ENCODE measurements at places on chromosomes 5 and 9. TPM values are rescaled to one million over a fixed set of nuclear protein-coding genes. Genes with fewer than 3 reads are reported as not detected.
A peak's percentile ranks its signal among the peaks of the same experiment; 100 is the strongest.

GRCh38 chr5:91607675-91608074, 224.6 kb upstream of the ARRDC3 start:
- H3K27me3 ChIP-seq: no peaks in the 10 kb centered on the region
- no peak for DNase-seq
- no peaks in the 10 kb centered on the region for H3K36me3 ChIP-seq
- H3K4me1 ChIP-seq: no peaks in the 10 kb centered on the region

DNA sequence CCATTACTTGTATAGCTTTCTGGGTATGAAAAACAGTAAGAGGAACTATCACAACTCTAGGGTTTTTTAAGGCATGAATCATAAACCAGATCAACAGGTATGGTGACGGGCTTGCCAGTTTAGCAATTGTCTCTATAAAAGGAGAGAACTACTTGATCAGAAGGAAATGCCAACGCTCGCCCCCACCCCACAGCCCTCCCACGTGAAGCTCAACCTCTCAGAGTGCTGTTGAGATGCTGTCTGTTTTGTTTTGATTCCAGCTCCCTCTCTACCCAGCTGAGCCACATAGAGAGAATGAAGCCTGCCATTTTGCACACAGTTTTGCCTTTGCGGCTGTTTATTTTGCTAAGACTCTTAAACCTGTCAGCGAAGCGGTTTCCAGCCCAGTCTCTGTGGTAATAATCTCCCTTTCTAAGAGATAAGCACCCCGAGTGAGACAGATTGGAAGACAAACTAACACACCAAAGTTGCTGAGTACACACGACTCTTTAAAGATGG, 257.9 kb upstream of the ANKRD55 start:
- H3K27ac ChIP-seq: no peak overlapping the region
- H3K4me3 ChIP-seq: no peak overlapping the region
- H3K27me3 ChIP-seq: no peaks in the 10 kb centered on the region
- H3K4me1 ChIP-seq: no peaks in the 10 kb centered on the region

DNA sequence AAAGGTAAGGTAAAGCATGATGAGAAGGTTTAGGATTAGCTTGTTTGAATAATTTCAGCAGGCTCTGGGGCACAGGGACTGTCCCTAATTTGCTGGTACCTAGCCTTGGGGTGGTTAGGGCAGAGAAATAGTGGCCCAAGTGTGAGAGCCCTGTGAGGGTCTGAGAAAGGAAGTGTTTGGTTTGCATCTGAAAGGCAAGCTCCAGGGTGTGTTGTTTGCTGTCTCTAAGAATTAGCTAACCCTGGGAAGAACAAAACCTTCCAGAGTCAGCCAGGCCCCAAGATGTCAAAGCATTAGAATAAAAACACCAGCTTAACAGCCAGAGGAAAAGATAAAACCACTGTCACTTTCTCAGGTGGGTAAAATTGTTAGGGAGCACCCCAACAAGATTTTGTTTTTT, 31.0 kb downstream of the TMEM252 start:
- no peak for DNase-seq
- peak overlapping the region; percentile 63 for H3K27ac ChIP-seq
- H3K4me3 ChIP-seq: no peak overlapping the region
- H3K36me3 ChIP-seq: peaks cover 14% of the 10 kb centered on the region
- H3K27me3 ChIP-seq: no peaks in the 10 kb centered on the region

- no peaks in the 10 kb centered on the region for H3K4me1 ChIP-seq
- H3K4me3 ChIP-seq: no peak overlapping the region
- no peaks in the 10 kb centered on the region for H3K36me3 ChIP-seq
- H3K27ac ChIP-seq: no peak overlapping the region
Observed at GRCh38 chr5:160310140-160310539, 2.2 kb downstream of the CCNJL start.

DNA sequence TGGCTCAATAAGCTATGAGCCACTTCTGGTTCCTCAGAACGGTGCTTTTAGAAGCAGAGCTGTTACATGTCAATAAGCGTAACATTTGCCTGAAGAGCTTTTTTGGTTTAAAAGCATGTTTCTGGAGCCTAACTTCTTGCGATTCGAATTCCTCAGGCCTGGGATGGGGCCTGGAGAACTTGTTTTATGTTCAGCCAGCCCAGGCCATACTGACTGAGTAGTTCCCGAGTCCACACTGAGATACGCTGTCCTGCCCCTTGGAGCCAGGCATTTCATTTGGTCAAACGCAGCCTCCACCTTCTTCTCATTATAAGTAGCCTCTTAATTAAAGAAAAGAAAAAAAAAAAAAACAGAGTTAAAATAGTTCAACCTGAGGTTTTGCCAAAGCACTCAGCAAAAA, 260.6 kb upstream of the ANKRD55 start:
- no peak for DNase-seq
- no peak overlapping the region for H3K27ac ChIP-seq
- no peaks in the 10 kb centered on the region for H3K27me3 ChIP-seq
- no peaks in the 10 kb centered on the region for H3K36me3 ChIP-seq

DNA sequence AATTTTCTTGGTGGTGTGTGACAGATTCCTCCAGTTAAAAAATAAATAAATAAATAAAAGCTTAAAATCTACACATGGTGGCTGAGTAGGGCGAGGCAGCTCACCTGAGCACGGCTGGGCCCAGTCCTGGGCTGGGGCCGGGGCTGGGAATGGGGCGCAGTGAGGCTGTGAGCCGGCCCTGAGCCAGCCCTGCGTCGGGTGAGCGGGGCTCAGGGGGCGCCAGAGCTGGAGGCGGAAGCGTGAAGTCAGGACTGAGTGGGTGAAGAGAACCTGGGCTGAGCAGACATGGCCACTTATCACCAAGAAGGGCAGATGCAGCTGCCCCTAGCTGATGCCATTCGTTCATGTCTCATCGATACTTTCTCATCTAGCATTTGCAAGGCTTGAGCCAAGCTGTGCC, 22.8 kb upstream of the DTWD2 start:
- no peaks in the 10 kb centered on the region for H3K36me3 ChIP-seq
- no peak overlapping the region for H3K4me3 ChIP-seq
- no peak for DNase-seq
- H3K27ac ChIP-seq: no peak overlapping the region
- no peaks in the 10 kb centered on the region for H3K27me3 ChIP-seq

GRCh38 chr9:119934497-119934896, 565.3 kb upstream of the BRINP1 start:
- H3K36me3 ChIP-seq: no peaks in the 10 kb centered on the region
- H3K4me3 ChIP-seq: no peak overlapping the region
- no peaks in the 10 kb centered on the region for H3K27me3 ChIP-seq
- no peak for DNase-seq

DNA sequence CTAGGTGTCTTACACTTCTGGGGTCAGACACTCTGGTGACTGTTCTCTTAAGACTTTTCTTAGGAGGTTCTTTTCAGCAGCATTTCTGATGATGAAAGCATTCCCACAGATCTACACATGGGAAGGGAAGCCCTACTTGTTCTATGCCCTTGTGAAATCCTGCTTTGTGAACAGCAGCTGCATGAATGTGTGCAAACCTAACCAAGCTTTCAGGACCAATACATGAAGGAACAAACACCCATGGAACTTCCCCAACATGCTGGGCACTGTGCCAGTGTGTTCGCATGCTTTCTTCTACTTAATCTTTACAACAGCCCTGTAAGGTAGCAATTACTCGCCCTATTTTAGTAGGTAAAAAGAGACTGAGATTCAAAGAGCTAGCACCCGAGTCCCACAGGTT, 439.9 kb upstream of the KLF4 start:
- H3K36me3 ChIP-seq: no peaks in the 10 kb centered on the region
- no peaks in the 10 kb centered on the region for H3K4me1 ChIP-seq
- no peaks in the 10 kb centered on the region for H3K27me3 ChIP-seq
- no peak overlapping the region for H3K4me3 ChIP-seq
- DNase-seq: peak; percentile 85

DNA sequence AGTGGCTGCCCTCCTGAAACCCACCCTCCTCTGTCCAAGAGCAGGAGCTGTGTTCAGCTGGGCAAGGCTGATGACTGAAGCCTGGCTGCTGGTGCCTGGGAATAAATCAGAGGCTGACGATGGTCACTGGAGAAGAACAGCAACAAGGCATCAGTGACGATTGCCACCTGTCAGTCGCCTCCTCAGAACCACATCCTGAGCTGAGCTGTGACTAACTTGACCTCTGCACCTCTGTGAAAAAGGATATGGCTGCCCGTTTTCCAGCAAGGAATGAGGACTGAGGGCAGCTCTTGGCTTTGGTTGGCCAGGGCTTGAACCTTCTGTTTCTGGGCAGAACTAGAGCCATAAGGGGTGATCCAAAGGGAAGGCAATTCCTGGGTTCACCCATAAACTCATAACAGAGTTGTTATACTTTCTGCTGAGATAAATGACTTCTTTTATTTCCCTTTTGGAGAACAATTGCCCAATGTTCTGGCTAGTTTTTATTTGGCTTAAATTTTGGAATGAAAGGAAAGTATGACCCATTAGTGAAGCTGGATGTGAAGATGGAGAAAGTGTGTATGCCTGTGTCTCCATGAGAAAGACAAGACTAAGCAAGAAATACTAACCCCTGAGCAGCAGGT, 40.1 kb downstream of the TRIP13 start:
- no peak for DNase-seq
- no peaks in the 10 kb centered on the region for H3K4me1 ChIP-seq
- H3K27me3 ChIP-seq: no peaks in the 10 kb centered on the region
- no peaks in the 10 kb centered on the region for H3K36me3 ChIP-seq
- peak overlapping the region; percentile 70 for H3K27ac ChIP-seq

GRCh38 chr5:154038261-154038706, 426 bp downstream of the FAM114A2 start:
- no peak for DNase-seq
- H3K27me3 ChIP-seq: no peaks in the 10 kb centered on the region
- H3K27ac ChIP-seq: peak overlapping the region; percentile 88
- peak overlapping the region; percentile 89 for H3K4me3 ChIP-seq

- H3K4me3 ChIP-seq: no peak overlapping the region
- DNase-seq: no peak
- H3K4me1 ChIP-seq: no peaks in the 10 kb centered on the region
- no peaks in the 10 kb centered on the region for H3K36me3 ChIP-seq
- H3K27ac ChIP-seq: no peak overlapping the region
Observed at GRCh38 chr5:163165277-163165676, 272.1 kb upstream of the CCNG1 start.

DNA sequence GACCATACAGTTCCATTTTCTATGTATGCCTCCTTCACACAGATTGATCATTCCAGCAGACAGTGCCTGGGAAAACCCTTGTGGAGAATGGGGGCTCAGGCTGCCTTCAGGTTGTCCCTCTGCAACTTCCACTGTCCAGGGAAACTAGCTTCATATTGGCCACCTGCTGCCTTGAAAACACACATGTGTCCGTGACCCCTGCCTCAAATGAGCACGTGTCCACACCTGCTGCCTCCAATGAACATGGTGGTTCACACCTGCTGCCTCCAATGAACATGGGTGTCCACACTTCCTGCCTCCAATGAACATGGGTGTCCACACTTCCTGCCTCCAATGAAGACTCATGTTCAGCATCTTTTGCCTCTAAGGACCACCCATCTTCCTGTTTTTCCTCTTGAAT, 185.4 kb upstream of the ADCY2 start:
- no peak overlapping the region for H3K4me3 ChIP-seq
- no peak for DNase-seq
- no peaks in the 10 kb centered on the region for H3K36me3 ChIP-seq
- H3K4me1 ChIP-seq: no peaks in the 10 kb centered on the region
- no peak overlapping the region for H3K27ac ChIP-seq
- H3K27me3 ChIP-seq: no peaks in the 10 kb centered on the region

GRCh38 chr9:137270929-137271695, 6.4 kb upstream of the TOR4A start:
- H3K4me3 ChIP-seq: no peak overlapping the region
- H3K4me1 ChIP-seq: peaks cover 18% of the 10 kb centered on the region
- peaks cover 57% of the 10 kb centered on the region for H3K36me3 ChIP-seq
- no peak overlapping the region for H3K27ac ChIP-seq

DNA sequence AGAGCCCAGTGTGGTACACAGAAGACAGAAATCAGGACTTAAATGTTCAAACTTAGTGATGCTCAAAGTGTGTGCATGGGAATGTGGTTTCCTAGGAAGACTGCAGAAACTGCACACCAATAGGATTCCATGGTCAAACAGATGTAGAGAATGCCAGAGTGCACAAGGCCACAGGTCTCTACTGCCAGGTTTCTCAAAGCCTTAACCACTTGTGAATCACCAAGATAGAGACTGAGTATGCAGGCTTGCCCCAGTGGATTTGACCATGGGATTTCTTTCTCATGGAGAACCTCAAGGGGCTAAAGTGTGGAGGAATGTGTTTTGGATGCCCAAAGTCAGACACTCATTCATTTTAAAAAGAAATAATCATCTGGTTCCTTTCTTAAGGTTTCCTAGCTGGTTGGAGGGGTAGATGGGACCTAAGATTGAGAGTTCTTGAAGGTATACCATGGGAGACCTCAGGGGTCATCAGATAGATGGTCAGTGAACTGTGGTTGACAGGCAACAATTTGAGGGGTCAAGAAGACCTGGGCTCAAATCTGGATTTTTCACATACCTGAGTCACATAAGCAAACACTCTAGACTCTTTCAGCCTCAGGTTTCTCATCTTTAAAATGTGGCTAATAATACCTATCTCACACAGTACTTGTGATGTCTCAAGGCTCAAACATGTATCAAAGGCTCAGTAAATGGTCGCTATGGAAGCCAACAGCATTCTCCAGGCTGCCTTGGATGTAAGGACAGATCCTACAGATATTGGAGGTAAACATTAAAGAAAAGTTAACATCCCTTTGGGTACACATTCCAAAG, 81.1 kb downstream of the BOD1 start:
- no peaks in the 10 kb centered on the region for H3K36me3 ChIP-seq
- no peaks in the 10 kb centered on the region for H3K27me3 ChIP-seq
- no peak for DNase-seq
- no peak overlapping the region for H3K4me3 ChIP-seq
- H3K27ac ChIP-seq: no peak overlapping the region

DNA sequence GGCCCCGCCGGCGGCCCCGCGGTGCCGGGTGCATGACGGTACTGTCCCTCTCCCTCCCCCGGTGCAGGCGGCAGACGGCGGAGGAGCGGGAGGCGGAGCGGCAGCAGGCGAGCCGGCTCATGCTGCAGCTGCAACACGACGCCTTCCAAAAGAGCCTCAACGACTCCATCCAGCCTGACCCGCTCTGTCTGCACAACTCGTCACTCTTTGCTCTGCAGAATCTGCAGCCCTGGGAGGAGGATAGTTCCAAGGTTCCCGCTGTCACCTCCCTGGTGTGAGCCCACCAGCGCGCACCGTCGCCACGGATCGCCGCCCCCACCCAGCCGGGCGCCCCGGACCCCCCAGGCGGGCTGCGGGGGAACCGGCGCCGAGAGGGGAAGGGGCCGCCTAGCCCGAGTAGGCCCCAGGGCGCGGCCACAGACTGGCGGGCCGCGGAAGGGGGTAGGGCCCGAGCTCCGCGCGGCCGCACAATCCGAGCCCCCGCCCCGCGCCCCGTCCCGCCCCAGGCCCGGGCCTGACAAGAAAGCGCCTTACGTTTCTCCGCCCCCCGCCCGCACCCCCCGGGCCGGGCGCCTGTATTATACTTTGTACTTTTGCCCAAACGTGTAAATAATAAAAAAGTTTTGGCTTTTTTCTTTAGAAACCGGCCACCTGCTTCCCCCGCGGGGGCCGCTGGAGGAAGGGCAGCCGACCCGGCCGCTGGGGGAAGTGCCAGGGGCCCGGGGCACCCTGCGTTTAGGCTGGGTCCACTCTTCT, 2.5 kb downstream of the TLX3 start:
- H3K4me1 ChIP-seq: no peaks in the 10 kb centered on the region
- no peak for DNase-seq
- H3K36me3 ChIP-seq: no peaks in the 10 kb centered on the region
- H3K27me3 ChIP-seq: peaks cover 100% of the 10 kb centered on the region
- no peak overlapping the region for H3K4me3 ChIP-seq

The IFNA2 gene
- not detected for total RNA-seq

The IL33 gene
- 73.2 TPM for total RNA-seq

The ZFP2 gene
- total RNA-seq: 5.4 TPM

The SEMA6A gene
- total RNA-seq: 29.3 TPM

The PITX1 gene
- total RNA-seq: 1.8 TPM

The PCDHA8 gene
- total RNA-seq: not detected
